ENCODE measurements at places on chromosomes 3 and 15.
A peak's percentile ranks its signal among the peaks of the same experiment; 100 is the strongest.

DNA sequence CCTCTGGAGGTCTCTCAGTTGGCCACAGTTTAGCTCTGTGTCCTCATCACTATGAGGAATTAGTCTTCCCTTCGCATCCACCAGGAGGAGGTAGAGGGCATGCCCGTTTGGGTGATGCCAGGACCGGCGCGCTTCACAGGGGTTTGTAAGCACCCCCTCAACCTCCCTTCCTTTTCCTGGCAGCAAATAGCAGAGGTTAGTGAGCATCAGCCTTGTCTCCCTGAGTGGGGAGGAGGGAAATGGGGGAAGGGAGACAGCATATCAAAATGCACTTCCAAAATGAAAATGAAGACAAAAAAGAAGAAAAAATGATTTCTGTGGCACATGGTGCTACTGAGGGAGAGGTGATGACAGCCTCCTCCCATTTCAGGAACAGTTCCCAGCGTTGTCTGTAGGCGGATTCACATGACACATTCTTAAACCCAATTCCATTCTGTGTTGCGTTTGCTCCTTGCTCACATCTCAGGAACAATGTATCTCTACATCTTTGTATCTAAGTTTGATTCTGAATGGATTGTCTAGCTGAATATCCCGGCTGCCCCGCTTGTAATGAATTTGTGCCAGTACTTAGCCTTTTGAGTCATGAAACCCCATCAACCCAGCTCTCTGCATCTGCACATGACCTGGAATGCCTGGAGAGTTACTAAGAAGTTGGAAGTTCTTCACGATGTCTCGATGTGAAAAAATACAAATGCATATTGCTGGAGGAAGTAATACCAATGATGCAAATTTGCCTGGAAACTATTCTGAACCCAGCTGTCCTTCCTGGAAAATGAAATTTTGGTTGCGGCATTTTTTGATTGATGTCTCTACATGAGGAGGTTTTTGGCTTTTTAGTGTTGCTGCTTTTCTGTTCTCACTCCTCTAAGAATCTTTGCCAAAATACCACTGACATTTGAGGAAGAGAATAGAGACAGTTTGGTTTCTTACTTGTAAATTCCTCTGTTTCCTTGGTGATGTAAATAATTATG is 45.2 kb downstream of the TYRO3 start:
- no peak for DNase-seq

DNA sequence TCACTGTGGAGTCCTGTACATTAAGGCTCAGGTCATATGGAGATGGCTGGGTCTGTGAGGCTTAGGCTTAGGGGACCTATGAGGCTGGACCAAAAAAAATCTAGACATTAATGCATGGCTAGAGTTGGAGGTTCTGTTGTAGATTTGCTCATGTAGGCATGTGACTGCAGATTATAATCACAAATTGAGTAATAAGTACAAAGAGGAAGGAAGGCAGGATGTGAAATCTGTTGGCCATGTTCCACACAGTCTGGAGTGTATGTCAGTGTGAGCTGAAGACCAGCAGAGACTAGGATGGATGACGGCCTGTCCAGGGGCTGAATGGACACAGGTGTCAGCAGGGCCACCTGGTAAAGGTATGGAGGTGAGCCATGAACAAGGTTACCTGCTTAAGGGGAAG is at the start of gene ST3GAL6:
TSS of gene ST3GAL6 (plus strand) at position 265 of the 400 bp plus-strand sequence. CDS start 5,101 bp downstream, outside the sequence.
- no peak for DNase-seq

DNA sequence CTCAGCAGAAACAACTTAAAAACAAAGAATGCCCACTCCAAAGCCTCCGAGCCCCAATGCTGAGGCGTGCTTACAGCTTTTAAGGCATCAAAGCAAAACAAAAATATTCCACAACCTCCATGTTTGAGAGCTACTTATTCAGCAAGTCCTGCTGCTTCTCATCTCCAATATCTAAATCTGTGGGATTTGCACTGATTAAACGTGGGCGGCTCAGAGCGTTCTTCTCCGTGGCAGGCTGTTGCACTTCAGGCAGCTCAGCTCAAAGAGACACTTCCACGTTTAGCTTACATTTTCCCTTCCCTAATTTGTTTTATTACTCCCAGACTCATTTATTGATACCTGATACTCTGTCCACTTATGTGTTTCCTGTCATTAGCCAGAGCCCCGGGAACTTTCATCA is 282.6 kb upstream of the MCTP2 start:
- DNase-seq, result no peak

- peak; percentile 60 for DNase-seq
These were observed 94.7 kb upstream of the TGFBR2 start for GRCh38 chr3:30511524-30512251.

DNA sequence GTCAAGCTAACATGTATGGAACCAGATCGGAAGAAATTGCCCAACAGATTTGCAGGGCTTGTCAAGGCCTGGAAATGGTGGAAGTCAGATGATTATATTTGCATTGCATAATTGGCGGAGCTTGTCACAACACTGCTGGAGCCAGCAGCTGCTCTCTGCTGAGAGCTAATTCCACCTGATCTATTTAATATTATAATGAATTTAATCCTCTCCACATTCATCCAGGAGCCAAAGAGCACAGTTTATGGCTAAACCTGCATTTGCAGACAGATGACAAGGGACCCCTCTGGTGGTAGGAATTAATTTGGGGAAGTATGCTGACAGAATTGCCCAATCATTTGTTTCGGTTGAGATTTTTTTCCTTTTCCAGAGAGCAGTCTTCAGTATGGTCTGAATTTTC is 730.2 kb downstream of the TUSC7 start:
- no peak for DNase-seq

GRCh38 chr3:60854791-60855190 is 396.5 kb downstream of the FHIT start:
- no peak for DNase-seq

- no peak for DNase-seq
These were observed 116.6 kb downstream of the SEC22A start for GRCh38 chr3:123318374-123318773.

GRCh38 chr15:46293550-46293949 is 658.7 kb downstream of the SQOR start:
- no peak for DNase-seq

DNA sequence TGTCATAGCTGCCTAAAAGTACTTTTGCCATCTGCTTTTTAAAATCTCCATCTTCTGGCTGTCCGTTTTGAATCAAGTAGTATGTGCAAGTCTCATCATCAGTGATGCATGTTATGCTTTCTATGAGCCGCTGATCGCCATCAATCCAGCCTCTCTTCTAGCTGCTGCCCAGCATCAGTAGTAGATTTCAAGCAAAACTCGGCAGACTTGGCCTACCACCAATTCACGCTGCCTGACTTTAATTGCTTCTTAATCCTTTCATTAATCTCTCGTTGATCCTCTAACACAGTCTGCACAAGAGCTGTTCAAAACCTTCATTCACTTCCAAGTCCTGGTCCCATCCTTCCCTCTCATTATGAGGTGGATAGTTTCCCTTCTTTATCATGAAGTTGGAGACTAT is 104.9 kb downstream of the NSUN3 start:
- no peak for DNase-seq

All from RCC 7860 (cell line).